ENCODE measurements at places on chromosomes 5 and 9. TPM values are rescaled to one million over a fixed set of nuclear protein-coding genes. Genes with fewer than 3 reads are reported as not detected.

GRCh38 chr5:150302301-150303069 lies at the start of gene ARSI:
ARSI (minus strand) TSS chr5:150302905; CDS start chr5:150302373, 532 bp downstream.
- DNase-seq: no peak
- H3K27ac ChIP-seq: no peak within 1 kb of the TSS
- H3K36me3 ChIP-seq: no peaks in the 10 kb centered on the region
- H3K4me1 ChIP-seq: peaks cover 2% of the 10 kb centered on the region
- no peak within 1 kb of the TSS for H3K4me3 ChIP-seq

GRCh38 chr5:138664276-138664943 lies 88.8 kb upstream of the CTNNA1 start:
- DNase-seq: no peak
- no peak overlapping the region for H3K4me3 ChIP-seq
- H3K4me1 ChIP-seq: peaks cover 20% of the 10 kb centered on the region
- H3K27ac ChIP-seq: no peak overlapping the region
- peaks cover 86% of the 10 kb centered on the region for H3K27me3 ChIP-seq

DNA sequence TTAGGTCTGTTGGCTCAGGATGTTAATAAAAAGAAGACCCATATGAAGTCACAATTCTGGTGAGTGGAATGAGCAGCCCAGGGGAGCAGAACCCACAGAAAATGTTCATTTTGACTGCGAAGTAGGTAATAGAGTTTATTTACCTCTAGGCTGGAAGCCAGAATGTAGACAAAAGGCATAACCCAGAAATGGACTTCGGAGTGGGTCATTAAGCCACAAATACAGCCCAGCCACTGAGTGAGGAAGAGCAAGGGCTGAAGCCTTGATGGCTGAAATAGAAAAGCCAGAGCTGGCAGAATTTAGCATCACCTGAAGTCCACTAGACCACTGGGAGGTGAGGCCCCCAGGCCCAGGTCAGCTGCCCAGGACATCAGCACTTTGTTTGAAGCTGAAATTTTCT lies 168.0 kb downstream of the NXNL2 start:
- H3K27ac ChIP-seq: no peak overlapping the region
- peaks cover 3% of the 10 kb centered on the region for H3K27me3 ChIP-seq
- no peaks in the 10 kb centered on the region for H3K4me1 ChIP-seq
- H3K36me3 ChIP-seq: no peaks in the 10 kb centered on the region

The ZNF354C gene
- total RNA-seq: 4.0 TPM

The CCDC152 gene
- total RNA-seq: 6.6 TPM

Measured in activated CD4-positive, alpha-beta T cell treated with anti-CD3 and anti-CD28 coated beads, Interleukin-2, amount 10 ng/mL, durations not matched to agents 24 days and 14 days (primary cell).